ENCODE measurements at places on chromosomes 11 and 22.
A peak's percentile ranks its signal among the peaks of the same experiment; 100 is the strongest.

GRCh38 chr11:85724748-85725465 is 38.9 kb upstream of the CCDC89 start:
- DNase-seq = no peak

DNA sequence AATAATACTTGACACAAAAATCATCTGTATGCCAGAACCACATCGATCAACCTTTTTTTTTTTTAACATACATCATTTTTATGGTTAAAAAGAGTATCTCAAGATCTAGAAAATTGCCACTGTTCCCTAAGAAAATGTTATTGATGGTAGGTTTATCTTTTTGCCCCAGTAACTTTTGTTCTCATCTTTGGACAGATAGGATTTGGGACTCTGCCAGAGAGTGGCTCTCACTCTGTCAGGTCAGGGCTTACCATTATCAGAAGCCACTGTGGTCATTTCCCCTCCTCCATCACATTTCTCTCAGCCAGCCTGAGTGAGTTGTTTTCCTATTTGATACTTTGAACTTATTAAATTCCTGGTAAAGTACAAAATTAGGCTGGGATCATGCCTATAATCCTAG is 47.9 kb upstream of the YWHAH start:
- DNase-seq = no peak

DNA sequence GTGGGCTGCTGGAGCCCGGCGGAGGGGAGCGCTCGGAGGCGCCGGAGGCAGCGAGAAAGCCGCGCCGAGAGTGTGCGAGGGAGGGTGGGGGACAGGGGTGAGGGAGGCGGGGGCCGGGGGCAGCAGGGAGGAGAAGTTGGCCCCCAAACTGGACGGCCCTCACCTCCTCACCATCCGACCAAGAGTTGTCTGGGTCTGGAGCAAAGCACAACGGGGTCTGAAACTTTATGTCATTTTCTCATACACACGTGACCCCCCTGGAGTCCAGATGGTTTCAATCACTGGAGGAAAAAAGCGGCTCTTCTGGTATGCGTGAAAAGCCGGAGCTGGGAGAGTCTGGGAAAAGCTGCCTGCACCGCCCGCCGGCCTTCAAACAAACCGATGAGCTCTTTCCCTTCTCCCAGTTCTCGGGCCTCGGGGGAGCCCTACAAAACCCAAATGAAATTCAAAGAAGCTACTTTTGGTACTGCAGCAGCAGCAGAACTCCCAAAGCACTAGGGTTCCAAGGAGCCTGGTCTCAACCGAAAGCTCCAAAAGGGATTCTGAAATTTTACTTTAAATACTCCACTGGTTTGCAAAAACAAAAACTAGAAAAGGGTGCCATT is 39.7 kb upstream of the AKIP1 start:
- DNase-seq = peak; percentile 63

GRCh38 chr11:4467811-4468606 is 14.4 kb upstream of the OR52K1 start:
- DNase-seq = no peak

- DNase-seq = no peak
Observed at GRCh38 chr11:72468289-72468688, 34.0 kb upstream of the CLPB start.

DNA sequence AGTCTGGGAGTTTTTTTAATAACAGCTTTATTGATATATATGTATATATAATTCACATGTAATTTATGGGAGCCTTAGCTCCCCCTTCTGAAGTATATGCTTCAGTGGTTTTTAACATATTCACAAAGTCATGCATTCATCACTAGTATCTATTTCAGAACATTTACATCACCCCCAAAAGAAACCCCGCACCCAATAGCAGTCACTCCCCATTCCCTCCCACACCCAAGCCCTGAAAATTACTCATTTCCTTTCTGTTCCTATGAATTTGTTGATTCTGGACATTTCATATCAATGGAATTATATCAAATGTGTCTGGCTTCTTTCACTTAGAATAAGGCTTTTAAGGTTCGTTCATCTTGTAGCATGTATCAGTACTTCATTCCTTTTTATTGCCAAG is 35.6 kb upstream of the SYT7 start:
- no peak for DNase-seq

GRCh38 chr11:115916608-115917007 is 412.4 kb upstream of the CADM1 start:
- no peak for DNase-seq

DNA sequence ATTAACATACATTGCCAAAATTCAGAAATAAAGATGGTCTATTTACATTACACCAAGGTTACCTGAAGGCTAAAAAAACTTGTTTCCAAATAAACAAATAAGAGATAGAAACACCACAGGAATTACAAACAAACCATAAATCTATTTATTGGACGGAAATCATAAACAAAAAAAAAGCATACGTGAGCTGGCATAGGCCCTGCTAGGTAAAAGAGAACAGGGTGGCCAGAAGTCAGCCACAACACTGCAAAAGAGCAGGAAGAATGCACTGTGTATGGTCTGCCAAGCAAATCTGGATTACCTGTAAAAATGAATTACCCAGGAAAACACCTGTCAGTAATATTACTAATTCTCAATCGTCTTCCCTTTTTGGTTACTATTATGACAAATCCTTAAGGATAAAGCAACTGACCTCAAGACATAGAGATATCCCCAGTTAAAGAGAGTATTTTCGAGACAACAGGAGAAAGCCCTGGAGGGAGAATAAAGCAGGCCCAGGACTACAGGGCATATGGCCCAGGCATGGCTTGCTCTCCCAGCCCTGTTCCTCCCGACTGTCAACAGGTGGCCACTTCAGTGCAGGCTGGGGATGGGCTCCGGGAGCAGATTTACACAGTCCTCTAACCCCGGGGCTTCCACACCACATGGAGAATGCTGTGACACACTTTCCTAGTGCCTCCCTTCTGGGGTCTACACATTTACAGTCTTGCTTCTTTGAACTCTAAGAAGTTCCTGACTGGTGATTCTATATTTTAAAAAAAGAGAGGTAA is 18.0 kb downstream of the PPP2R1B start:
- DNase-seq = no peak

DNA sequence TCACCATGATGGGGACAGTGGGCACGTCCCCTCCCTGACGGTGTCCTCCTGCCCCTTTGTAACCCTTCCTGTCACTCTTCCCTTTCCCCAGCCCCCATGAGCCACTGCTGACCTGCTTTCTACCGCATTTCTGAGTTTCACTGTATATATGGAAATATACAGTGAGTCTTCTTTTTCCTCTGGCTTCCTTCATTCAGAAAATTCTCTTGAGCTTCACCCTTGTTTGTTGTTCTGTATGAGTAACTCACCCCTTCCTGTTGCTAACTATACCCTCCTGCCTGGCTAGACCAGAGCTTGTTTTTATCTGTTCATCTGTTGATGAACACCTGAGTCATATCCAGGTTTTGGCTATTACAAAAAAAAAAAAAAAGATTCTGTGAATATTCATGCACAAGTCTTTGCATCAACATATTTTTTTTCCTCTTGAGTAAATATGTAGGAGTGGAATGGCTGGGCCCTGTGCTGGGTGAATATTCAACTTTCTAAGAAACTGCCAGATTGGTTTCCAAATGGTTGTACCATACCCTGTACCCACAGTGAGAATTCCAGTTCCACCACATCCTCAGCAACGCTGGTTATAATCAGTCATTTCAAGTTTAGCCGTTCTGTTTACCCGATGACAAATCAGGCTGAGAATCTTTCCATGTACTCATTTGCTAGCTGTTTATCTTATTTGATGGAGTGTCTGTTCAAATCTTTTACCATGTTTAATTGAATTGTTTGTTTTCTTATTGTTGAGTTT is 62.0 kb downstream of the IGF2 start:
- DNase-seq = no peak

DNA sequence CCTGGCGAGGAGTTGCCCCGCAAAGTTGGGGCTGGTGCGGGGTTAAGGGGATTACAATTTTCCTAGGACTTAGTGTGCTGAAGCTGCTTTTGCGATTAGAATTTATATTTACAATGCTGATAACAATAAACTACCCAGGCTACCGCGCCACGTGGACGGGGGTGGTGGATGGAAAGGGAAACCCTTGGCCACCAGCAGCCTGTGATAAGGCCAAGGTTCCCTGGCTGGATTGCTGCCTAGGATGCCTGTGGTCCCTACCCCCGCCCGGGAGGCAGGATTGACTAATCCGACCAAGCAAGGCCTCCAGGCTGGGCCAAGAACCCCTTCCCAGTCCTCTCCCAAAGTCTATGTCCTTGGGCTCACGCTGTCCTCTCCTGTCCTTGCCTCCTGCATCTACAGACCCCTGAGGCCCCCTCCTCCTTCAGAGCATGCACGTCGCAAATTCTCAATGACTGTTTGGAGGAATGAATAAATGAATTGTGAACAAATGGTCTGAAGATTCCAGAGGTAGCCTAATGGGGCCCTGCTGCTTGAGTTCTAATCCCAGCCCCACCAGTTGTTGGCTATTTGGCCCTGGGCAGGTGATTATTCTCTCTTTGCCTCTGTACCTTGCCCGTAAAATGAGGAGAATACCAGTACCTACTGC is 7.6 kb upstream of the CHKA start:
- no peak for DNase-seq

DNA sequence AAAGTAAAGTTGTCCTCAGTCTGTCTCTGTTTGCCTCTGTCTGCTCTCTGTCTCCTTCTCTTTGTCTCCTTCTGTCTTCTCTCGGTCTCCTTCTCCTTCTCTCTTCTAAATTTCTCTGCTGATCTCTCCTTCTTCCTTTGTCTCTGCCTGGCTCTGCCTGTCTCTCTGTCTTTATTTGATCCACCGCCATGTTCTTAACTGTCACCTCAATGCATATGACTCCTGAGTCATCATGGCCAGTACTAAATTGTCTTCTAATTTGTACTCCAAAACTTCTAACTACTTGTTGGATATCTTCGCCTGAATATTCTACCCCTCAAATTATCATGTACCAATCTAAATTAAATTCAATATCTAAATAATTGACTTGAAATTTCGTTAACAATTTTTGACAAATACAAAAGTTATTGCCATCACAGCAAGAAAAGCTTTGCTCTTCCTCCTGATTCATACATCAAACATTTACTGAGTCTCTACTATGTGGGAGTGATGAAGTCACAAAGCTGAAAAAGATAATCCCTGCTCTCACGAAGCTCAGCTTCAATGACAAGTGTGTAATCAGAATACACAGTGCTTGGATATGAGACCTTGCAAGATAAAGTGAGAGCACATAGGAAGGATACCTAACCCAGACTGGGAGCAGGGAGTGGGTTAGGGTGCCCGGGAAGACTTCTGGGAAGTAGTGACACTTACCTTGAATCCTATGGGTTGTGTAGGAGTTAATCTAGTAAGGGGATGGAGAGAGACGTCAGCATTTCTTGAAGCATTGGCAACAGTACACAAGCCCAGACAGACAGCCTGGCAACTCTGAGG is 193.0 kb downstream of the MAML2 start:
- no peak for DNase-seq

GRCh38 chr11:118837868-118838267 is 45.8 kb upstream of the CXCR5 start:
- no peak for DNase-seq

GRCh38 chr22:45328822-45329529 is 19.2 kb downstream of the FAM118A start:
- DNase-seq = no peak

DNA sequence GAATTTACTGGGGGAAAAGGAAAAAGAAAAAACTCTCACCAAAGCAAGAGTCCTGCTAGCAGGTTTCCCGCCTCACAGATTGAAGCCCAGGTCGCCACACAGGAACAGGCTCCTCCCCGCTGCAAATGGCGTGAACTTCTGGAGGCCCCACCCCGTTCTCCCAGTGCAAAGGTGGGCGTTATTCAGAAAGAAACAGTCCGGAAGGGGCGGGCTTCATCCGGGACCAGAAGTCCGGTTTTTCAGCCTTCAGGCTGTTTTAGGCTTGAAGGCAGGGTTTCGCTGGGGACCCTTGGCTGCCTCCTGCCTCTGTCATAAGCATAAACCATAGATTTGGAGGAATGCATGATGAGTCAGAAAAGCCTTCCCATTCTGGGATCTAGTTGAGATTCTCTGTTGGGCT is 148.3 kb upstream of the POU2AF2 start:
- DNase-seq = no peak

DNA sequence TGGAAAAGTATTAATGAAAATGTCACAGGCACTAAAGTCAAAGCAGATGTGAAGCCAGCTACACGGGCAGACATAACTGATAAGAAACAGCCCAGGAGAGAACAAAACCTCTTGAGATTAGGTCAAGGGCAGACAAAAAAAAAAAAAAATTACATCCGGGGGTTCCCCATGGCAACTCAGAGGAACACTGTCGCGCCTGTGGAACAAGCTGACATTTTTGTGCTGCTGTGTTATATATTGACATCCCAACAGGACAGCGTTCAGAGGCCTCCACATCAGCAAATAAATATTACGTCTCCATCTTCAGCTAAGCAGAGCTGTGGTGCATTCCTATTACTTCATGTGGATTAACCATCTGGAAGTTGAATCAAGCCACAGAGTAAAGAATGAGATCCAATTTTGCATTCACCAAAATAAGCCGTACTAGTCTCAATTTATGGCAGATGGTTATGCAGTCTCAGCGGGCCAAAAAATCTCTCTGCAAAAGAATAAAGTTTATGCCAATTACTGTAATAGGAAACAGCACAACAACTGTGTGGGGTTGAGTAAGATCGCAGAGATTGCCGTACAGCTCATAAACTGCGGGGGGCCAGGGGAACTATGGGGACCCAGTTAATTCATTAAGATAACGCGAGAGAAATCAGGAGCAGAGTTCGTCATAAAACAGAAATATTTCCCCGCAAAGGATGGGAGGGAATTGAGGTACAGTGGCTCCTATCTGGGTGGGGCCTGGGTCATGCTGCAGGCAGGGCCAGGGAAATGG is 41.3 kb upstream of the MN1 start:
- DNase-seq = no peak

DNA sequence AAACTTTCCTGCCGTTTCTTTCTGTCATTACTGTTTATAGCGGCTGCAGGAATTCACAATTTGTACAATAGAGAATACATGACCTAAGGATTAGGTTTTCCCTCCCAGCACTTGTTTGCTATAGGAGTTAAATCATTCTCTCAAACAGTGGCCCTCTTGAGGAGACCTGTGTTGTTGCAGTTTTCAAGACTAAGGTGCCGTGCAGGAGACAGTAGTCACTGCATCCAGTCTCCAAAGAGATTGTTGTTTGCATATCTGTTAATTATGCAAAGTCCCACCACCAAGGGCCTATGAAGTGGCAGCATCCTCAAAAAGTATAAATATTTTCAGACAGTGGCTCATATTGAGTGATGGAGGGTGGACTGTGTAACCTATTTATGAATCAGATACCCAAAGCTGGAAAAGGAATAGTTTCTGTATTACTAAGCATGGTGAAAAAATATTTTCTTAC is 2.3 kb downstream of the PRSS23 start:
- no peak for DNase-seq

DNA sequence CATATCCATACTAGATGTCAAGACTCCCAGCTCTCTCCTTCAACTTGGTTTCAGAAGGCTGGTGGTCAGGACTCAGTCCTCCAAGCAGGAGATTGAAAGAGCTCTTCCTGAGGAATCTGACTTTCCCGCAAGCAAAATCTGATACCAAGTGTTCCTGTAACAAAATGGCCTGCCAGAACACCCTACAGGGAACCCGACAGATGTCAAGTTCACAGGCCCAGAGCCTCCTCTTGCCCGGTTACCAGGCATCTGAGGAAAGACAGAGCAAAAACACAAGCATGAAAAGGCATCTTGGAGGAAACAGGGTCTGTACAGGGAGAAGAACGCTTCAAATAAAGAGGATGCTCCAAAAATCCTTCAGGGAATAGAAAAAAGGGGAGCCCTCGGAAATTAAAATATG is 8.7 kb upstream of the KCNJ5 start:
- DNase-seq = no peak

- DNase-seq = no peak
Observed at GRCh38 chr11:115642660-115643059, 138.4 kb upstream of the CADM1 start.

All from 8988T (cell line).